Activated CD8-positive, alpha-beta memory T cell treated with anti-CD3 and anti-CD28 coated beads for 4 hours (primary cell): ENCODE measurements at places on chromosomes 2 and 18.

DNA sequence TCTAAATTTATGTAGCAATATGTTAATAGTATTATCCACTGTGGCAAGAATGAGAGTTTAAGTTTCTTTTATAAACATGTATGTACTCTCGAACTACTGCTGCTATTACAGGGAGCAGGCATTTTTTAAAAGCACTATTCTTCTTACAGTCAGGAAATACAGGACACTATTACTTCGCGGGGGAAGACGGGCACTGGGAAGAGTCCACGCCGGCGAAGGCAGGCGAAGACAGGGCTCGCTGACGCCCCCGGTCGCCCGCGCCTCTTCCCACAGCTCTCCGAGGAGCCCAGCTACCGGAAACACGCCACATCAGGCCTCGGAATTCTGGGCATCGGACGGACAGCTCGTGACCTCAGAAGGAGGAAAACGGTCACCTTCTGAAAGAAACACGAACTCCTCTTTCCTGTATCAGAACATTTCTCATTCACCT, 90.2 kb downstream of the FAM161A start:
- no peak for DNase-seq

- DNase-seq: no peak
Observed at GRCh38 chr2:100640431-100641124, 77.8 kb downstream of the PDCL3 start.

- no peak for DNase-seq
Observed at GRCh38 chr2:184920451-184920965, 322.2 kb downstream of the ZNF804A start.

- no peak for DNase-seq
Observed at GRCh38 chr18:5106730-5107129, 90.3 kb downstream of the AKAIN1 start.

DNA sequence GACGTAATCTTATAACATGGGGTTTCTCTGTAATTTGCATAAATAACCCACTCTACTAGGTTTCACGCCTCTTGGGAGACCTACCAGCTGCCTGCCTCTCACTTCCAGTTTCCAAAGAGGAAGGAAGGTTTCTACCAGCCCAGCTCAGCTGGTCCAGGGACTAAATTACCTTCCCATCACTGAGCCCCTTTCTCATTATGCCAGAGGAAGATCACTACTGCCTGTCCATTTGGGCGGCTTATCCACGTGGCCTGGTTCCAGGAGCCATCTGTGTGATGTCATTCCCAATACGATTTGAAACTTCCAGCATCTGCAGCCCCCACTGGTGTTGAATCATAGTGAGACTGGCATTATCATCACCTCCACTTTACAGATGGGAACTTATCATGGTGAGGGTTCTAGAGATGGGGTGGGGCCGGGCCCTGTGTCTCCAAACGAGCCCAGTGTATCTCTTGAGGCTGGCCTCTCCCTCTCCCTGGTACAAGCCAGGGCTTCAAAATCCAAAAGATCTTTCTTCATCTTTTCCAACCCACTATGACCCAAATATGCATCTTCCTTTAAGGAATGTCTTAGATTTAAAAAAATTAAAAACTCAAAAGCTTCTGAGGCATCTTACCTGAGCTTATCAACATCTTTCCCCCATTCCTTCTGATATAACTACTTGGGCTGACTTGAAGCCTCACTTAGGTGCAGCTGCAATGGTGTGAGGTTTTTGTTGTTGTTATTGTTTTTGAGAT, 140.8 kb downstream of the DDX1 start:
- DNase-seq: no peak

- no peak for DNase-seq
Observed at GRCh38 chr2:43478412-43479086, 117.3 kb downstream of the THADA start.

DNA sequence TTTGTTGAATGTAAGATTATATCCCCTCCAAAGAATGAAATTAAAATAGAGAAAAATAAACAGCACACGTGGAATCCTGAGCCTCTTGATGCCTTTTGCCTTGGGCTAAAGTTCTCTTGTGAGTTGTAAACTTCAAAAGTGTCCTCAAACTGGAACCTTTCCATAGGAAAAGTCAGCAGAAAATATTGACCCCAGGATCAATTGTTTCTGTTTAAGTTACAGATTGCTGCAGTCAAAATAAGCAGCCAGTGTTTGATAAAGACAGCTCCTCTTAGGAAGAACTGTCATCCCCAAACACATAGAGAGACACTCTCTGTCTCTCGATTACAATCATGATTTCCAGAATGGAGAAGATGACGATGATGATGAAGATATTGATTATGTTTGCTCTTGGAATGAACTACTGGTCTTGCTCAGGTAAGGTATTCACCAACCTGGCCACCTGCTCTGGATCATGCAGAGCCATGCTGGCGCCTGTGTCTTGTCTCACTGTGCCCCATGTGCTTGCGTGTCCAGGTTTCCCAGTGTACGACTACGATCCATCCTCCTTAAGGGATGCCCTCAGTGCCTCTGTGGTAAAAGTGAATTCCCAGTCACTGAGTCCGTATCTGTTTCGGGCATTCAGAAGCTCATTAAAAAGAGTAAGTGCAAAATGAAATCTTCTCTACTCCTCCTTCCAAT, at the start of gene SPP2:
TSS of gene SPP2 (plus strand) at position 248 of the 681 bp plus-strand sequence. CDS start at position 333, 85 bp downstream.
- no peak for DNase-seq

GRCh38 chr2:68811364-68811763, 59.8 kb downstream of the BMP10 start:
- no peak for DNase-seq

DNA sequence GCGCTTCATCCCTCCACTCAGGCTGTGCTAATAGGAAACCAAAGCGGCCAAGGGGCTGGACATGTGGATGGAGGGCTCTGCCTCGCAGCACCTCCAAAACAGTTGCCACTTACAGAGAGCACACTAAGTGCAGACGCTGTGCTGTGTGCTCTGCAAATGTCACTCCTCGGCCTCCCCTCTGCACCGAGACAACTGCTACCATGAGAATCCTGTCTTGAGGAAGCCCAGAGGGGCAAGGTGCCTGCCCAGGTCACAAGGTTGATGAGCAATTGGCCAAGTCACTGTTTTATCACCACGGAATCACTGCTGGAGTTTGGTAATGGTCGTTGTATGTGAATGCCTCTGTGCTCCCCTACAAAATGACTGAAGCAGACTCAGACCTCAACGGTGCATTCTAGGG, 132.2 kb downstream of the SEPTIN10 start:
- no peak for DNase-seq

GRCh38 chr18:50594012-50594411, 34.1 kb downstream of the MAPK4 start:
- no peak for DNase-seq

- no peak for DNase-seq
Observed at GRCh38 chr2:162164802-162165201, 12.8 kb upstream of the GCG start.

DNA sequence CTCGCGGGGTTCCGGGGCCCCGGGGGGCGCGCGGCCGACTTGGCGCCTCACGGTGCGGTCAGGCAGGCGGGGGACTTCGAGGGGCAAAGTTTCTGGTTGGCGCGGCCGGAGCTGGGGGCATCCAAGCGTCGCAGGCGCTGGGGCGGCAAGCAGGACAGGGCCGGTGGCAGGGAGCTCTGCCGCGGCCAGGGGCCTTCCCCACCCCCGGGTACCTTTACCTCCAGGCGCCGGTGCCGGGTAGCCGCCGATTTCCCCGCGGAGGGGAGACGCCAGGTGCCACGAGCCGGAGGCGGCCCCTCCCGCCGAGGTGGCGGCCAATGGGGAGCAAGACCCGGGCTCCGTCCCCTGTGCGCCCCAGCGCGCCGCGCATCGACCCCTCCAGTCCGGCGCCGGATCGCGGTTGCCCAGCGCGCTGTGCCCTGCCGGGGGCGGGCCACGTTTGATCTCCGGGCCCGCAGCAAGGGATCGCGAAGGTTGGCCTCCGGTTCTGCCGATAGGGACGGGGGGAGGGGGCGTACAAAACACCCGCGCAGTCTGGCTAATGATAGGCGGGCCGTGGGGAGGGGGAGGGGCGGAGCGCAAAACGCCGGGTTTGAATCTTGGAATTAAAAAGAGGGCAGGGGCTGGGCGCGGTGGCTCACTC, at the start of gene ST8SIA5:
TSS of gene ST8SIA5 (minus strand) at position 495 of the 643 bp plus-strand sequence. CDS start 545 bp downstream, outside the sequence.
- no peak for DNase-seq

DNA sequence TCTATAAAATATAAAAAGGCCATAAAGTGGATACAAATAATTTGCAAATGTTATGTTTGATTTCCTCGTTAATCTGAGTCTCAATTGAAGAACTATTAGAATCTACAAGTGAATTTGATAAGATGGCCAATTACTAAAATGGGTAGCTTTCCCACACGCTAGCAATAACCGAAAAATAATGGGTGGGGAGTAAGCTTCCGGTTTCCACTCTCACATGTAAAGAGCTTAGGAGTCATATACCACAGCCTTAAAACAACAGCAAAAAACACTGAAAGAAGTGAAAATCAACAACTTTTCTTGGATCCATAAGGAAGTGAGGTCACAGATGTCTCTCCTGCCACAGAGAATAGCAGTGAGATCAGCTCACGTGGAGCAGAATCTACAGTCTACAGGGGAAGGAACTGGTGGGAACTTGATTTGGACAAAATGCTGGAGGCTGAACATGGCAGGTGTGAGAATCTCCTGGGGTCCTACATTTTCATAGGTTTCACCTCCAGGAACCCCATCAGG, 18.6 kb downstream of the THAP4 start:
- no peak for DNase-seq

- DNase-seq: no peak
Observed at GRCh38 chr2:172120118-172120517, 17.4 kb upstream of the DLX2 start.

DNA sequence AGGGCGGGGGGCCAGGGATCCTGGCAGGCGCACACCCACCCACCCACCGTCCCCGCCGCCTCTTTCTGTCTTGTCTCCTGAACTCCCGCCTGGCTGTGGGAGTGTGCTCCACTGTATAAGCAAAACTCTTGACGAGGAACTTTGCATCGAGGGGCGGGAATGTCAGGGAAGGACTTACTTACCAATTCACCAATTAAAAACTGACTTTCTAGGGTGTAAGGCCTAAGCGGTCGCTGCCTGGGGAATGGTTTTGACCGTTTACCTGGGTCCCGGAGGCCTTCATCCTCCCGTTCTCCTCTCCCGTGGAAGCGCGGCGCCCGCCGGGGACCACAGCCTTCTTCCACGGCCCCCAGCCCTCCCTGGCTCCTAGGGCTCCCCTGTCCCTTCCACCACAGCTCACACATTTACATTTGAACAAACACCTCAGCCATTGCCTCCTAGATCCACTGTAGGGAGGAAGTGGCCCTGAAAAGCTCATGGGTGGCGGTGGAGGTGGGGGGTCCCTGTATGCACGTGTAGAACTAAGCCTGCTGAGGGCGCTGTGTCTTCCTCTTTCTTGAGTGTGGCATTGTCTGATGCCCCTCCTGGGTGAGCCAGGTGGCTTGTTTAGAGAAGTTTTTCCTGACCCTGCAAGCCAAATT, 8.9 kb downstream of the ASIC4 start:
- no peak for DNase-seq

DNA sequence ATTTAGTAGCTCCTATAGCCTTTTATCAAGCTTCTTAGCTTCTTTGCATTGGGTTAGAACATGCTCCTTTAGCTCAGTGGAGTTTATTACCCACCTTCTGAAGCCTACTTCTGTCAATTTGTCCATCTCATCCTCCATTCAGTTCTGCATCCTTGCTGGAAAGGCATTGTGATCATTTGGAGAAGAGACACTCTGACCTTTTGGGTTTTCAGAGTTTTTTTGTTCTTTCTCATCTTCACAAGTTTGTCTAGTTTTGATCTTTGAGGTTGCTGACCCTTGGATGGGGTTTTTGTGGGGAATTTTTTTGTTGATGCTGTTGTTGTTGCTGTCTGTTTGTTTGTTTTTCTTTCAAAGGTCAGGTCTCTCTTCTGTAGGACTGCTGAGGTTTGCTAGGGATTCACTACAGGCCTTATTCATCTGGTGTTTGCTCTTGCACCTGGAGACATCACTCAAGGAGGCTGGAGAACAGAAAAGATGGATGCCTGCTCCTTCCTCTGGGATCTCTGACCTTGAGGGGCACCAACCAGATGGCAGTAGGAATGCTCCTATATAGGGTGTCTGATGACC, 13.9 kb upstream of the TANK start:
- no peak for DNase-seq

DNA sequence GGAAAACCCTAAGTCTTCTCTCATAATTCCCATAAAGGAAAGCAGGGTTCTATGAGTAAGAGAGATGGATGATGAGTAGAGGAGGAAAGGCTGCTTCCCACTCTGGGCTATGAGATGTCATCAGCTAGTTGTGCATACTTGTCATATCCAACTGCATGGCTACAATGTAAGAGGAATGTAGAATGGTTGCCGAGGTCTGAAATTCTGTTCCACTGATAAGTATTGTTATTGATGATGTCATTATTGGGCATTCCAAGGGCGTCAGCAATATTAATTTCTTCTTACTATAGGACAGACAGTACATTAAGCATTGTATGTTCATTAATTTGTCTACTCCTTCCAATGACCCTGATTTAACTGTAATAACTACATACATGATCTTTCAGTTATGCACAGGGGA, 88.1 kb downstream of the L3MBTL4 start:
- no peak for DNase-seq

GRCh38 chr2:192004188-192004963, 157.5 kb upstream of the CAVIN2 start:
- DNase-seq: no peak

GRCh38 chr2:60498127-60498815, 55.2 kb downstream of the BCL11A start:
- DNase-seq: no peak
